Activated CD4-positive, alpha-beta T cell treated with anti-CD3 and anti-CD28 coated beads, Interleukin-2, amount 50 U/mL, for 4 hours (primary cell): ENCODE measurements at places on chromosomes 6 and 20.

GRCh38 chr6:136127873-136128272 is 122.2 kb downstream of the MTFR2 start:
- no peak for DNase-seq

GRCh38 chr6:56430629-56431600 is 183.5 kb upstream of the COL21A1 start:
- no peak for DNase-seq

DNA sequence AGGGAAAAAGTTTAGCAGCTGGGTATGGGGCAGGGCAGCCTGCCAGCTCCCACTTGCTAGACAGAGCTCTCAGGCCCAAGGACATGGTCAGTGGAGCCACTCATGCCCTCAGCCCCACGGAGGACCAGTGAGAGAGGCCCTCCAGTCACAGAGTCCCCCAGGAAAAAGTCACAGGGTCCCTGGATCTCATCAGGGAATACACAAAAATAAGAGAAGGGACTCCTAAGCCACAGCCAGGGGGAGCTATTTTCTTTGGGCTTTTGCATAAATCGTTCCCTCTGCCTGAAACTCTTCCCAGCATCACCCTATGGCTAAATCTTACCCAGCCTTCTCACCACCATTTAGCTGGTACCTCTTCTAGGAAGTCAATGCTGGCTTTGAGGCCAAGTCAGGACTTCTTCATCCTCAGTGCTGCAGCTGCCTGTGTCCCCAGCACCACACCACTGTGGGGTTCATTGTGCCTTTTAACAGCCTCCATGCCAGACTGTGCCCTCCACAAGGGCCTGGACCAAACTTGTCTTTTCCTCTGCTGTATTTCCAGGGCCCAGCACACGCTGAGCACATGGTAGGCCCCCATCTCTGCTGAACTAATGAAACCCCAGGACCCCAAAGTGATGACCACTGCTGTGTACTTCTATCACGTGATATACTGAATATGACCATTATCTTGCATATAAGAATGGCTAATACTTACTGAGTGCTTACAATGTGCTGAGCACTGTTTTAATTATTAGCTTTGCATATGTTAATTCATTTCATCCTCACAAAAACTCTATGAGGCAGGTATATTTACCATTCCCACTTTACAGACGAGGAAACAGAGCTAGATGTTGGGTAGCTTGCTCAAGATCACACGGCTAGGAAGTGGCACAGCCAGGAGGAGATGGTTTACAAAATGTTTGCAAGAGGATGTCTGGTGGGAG is 2.0 kb downstream of the ZNF335 start:
- no peak for DNase-seq

- DNase-seq: no peak
These were observed 12.8 kb downstream of the NHSL1 start for GRCh38 chr6:138486249-138487101.

DNA sequence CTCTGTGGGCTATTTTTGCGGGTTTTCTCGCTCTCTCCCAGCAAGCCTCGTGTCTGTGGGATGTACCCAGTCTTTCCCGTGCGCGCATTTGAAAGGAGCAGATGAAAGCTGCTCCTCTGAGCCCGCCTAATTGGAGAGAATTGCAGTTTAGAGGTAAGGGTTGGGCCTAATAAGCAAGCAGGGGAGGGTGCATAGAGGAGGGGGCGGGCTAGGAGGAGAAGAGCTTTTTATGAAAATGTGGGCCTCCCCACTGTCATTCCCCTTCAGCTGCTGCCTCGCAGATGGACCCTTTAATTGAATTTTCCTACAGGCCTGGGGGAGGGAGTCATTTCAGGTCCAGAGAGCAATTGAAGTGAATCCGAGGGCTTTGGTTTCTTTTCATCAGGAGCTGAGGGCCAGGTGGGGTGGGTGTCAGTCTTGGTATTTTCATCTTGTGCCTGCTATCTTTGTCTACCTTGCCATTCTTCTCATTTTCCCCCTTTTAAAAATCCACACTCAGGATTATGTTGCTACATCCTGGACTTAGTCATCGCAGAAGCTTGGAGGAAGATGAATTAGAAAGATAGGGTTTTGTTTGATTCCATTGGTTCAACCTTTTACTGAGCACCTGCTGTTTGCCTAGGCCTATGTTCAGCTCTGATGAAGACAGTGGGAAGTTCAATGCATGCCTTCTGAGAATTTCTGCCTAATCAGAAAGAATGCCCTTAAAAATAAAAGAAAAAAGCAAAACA is 423.4 kb downstream of the CD83 start:
- DNase-seq: no peak

DNA sequence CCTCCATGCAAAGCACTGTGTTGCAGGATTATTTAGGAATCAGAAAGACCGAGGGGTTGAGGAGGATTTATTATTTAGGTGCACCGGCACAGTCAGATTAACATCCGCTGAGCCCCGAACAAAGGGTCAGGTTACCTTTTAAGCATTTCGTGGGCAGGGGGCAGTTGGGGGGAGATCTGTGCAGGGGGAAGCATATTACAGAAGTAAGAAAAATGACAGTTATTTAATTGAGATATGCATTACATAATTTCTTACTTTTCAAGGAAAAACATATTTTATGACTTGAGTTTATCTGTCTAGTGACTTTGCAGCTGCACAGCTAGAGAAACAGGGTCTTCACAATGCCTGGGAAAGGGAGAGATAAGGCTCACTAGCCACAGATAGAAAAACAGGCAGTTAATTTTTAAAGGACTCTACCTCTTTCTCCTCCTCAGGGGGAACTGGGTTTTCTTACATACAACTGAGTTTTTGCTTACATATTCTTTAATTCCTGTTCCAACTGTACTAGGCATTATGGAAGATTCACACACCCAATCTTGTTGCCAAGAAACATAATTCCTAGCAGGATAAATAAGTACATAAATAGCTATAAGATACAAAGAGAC is 1.7 kb upstream of the HINT3 start:
- DNase-seq: no peak
